Stimulated activated CD8-positive, alpha-beta memory T cell treated with anti-CD3 and anti-CD28 coated beads, Interleukin-4, amount 100 ng/mL, for 24 hours (primary cell): ENCODE measurements at places on chromosomes 13 and 19.

DNA sequence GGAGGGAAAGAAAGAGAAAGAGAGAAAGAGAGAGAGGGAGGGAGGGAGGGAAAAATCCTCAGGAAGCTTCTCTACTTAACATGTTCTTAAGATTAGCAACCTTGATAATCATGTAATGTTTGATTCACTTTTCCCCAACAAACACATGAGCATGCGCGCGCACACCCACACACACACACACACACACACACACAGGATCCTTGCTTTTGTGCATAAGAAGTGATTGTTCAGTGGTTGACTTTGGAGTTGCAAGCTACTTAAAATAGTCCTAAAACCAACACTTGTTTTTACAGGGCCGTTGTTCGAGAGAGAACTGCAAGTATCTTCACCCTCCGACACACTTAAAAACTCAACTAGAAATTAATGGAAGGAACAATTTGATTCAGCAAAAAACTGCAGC, 100.0 kb upstream of the RAP2A start:
- DNase-seq: no peak

GRCh38 chr13:73677048-73677601, 457.1 kb downstream of the KLF12 start:
- no peak for DNase-seq

- DNase-seq: no peak
These were observed at the start of gene CLEC17A for GRCh38 chr19:14582894-14583340. Gene CLEC17A, plus strand, starts transcription at chr19:14583084. Its CDS starts 77 bp downstream, at chr19:14583161.

GRCh38 chr19:11881151-11881800, 6.3 kb upstream of the ZNF69 start:
- peak; percentile 39 for DNase-seq

DNA sequence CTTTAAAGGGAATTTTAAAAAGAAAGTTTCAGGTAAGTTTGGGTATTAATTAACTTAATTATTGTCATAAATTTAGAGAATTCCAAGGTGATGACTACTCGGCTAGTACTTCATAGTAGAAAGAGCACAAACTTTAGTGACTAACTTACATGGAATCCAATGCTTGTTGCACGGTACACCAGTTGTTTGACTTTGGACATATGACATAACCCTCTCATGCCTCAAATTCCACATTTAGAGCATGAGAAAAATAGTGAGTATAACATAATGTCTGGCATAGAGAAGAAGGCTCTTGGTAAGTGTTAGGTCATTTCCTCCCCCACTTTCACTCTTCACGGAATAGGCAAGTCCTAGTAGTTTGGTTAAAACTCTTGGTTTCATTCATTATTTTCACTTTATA, 1249.4 kb upstream of the SLC10A2 start:
- DNase-seq: no peak

- no peak for DNase-seq
These were observed 624.4 kb upstream of the KLHL1 start for GRCh38 chr13:70732611-70733010.

- DNase-seq: no peak
These were observed 97.4 kb downstream of the STK24 start for GRCh38 chr13:98479496-98480003.

DNA sequence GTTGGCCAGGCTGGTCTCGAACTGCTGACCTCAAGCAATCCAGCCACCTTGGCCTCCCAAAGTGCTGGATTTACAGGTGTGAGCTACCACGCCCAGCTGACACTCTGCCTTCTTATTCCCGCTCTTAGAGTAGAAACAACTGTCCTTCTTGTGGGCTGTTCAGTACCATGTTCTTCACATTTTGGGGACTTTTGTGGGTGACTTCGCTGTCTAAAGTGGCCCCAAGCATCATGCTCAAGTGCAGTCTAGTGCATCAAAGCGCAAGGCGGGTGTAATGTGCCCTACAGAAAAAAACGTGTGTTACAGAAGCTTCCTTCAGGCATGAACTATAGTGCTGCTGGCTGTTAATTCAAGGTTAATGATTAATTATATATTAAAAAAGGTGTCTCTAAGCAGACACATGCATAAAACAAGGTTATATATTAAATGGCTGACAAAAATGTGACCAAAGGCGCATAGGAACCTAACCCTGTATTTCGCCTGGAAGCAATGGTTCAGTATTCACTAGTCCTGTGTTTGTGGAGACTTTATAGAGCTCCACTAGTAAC, 38.3 kb downstream of the ABCC4 start:
- no peak for DNase-seq

GRCh38 chr13:70844391-70845108, 736.3 kb upstream of the KLHL1 start:
- no peak for DNase-seq

GRCh38 chr13:21957833-21958232, 287.0 kb downstream of the FGF9 start:
- no peak for DNase-seq

GRCh38 chr13:77042566-77043177, 15.7 kb upstream of the FBXL3 start:
- no peak for DNase-seq

GRCh38 chr13:86729206-86729605, 930.0 kb upstream of the SLITRK6 start:
- DNase-seq: no peak

GRCh38 chr19:35751839-35752745, 3.7 kb downstream of the LIN37 start:
- no peak for DNase-seq

DNA sequence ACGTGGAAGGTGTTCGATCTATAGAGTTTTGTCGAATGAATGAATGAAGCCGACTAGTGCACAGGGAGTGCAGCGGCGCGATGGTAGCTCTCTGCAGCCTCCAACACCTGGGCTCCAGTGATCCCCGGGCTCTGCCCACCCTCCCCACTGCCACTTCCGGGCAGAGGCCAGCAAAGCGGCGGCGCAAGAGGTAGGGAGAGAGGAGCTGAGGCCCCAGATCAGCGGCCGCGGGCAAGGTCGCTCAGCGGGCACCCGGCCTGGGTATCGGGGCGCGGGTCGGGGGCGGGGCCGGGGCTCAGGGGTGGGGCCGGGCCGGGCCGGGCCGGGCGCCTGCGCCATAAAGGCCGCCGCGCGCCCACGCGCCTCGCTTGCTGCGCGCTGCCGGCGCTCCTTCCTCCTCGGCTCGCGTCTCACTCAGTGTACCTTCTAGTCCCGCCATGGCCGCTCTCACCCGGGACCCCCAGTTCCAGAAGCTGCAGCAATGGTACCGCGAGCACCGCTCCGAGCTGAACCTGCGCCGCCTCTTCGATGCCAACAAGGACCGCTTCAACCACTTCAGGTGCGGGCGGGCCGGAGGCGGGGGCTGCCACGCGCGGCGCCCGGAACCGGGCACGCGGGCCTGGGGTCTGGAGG, at the start of gene GPI:
TSS of gene GPI (plus strand) at position 367 of the 633 bp plus-strand sequence. CDS start at position 438, 71 bp downstream.
- DNase-seq: peak; percentile 64

DNA sequence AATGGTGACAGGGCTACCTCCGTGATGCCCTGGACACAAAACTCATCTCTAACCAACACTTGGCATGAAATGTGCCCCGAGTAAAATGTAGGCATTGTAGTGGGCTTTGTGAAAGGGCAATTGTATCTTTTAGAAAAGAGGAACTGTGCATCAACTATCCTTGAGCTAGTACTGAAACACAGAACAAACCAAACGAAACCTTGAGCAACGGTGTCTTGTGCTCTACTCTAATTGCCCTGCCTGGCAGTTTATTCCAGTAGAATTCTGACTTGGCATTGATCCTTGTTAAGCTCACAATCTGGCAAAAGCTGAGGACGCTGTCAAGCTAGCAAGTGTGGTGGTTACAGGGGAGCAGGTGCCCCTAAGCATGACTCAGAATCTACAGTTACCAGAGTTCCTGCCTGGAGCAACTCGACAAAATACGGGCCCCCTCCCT, 707.1 kb upstream of the SPRY2 start:
- DNase-seq: no peak

DNA sequence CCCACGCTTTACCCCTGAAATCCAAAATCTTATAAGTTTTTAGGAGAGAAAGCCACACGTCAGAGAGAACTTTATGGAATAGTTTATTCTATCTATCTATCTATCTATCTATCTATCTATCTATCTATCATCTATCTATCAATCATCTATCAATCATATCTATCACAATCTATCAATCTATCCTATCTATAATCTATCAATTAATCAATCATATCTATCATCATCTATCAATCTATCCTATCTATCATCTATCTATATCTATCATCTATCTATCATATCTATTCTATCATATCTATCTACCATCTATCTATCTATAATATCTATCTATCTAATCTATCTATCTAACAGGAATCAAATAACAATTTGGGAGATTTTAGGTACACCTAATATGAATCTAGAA, 115.1 kb downstream of the FGF9 start:
- DNase-seq: no peak

- no peak for DNase-seq
These were observed 244.8 kb downstream of the PCDH20 start for GRCh38 chr13:61170856-61171255.

DNA sequence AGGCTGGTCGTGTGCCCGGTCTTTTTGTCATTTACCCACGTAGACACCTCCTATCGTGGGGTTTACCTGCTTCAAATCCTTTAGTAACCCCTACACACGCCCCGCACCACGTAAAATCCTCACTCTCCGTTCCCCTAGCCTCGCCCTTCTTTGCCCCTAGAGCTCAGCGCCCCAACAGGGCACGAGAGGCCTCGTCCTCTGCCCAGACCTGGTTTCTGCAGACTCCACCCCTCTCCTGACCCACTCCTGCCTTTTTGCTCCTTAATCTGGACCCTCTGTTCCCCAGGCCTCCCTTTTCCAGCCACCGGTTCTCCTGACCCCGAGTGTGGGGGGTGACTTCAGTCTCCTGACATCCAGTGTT, 412 bp downstream of the ZNF528 start:
- no peak for DNase-seq

GRCh38 chr19:12959481-12959880, 2.5 kb upstream of the GADD45GIP1 start:
- DNase-seq: no peak

GRCh38 chr13:113917096-113917495, 53.2 kb upstream of the GAS6 start:
- no peak for DNase-seq
